HEK293T (cell line): ENCODE measurements at places on chromosomes 16 and 17.

- DNase-seq = no peak
Measured at GRCh38 chr17:17808706-17809432, 27.9 kb downstream of the SREBF1 start.

DNA sequence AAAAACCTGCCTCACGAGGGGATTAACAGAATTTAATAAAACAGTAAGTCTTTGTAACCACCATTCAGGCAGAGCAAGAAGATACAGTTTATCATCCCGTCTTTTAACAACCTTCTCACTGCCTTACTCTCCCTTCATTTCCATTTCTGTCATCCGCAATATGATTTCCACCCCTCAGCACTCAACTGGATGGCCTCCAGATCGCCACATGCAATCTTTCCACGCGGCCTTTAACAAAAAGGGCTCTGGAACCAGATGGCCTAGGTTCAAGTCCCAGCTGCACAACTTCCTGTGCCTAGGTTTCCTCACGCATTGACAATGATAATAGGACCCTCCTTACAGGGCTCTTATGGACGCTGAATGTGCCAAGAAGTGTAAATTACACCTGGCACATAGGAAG is 103.6 kb downstream of the GAS7 start:
- DNase-seq = no peak

GRCh38 chr16:75138233-75138632 is 10.1 kb upstream of the ZFP1 start:
- no peak for DNase-seq

GRCh38 chr16:64339052-64339770 is 782.7 kb downstream of the CDH11 start:
- no peak for DNase-seq

GRCh38 chr16:72788269-72788809 is 259.6 kb downstream of the ZFHX3 start:
- no peak for DNase-seq

DNA sequence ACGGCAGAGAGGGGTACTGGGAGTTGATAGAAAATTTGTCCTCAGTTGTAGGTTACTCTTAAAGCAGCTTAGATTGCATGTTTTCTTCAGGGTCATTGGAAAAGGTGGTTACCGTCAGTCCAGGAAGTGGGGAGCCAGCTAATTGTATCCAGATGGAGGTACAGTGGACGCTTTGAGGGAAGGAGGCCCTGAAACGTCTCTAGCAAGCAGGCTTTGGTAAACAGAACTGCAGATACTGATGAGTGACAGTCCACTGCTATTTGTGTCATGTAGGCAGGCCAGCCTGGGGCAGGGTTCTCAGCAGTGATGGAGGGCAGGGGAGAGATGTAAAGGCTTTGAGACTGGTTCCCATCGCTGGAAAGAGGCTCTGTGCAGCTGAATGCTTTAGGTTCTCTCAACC is 30.2 kb upstream of the ST6GALNAC1 start:
- peak; percentile 3 for DNase-seq
